NCI-H1105 (cell line): ENCODE measurements at places on chromosomes 5 and 9.

- DNase-seq, result no peak
These were observed 33.3 kb downstream of the ADRB2 start for GRCh38 chr5:148859703-148860102.

DNA sequence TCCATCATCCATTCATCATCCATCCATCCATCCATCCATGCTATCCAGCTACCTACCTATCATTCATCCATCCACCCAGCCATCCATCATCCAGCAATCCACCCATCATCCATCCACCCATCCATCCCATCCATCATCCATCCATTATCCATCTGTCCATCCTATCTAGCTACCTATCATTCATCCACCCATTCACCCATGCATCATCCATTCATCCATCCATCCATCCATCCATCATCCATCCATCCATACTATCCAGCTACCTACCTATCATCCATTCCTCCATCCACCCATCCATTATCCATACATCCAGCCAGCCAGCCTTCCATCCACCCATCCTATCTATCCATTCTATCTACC lies 26.3 kb downstream of the SLC6A3 start:
- no peak for DNase-seq

DNA sequence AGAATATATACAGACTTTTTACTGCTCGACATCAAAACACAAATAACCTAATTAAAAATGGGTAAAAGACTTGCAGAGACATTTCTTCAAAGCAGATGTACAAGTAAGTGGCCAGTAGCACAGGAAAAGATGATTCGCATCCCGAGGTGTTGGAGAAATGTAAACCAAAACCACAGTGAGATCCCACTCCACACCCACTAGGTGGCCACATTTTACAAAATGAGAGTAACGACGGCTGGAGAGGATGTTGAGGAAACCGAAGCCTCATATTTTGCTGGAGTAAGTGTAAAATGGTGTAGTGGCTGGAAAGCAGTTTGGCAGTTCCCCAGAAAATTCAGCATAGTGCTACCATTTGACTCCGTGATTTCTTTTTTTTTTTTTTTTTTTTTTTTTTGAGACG lies 21.3 kb upstream of the GBGT1 start:
- peak; percentile 53 for DNase-seq

DNA sequence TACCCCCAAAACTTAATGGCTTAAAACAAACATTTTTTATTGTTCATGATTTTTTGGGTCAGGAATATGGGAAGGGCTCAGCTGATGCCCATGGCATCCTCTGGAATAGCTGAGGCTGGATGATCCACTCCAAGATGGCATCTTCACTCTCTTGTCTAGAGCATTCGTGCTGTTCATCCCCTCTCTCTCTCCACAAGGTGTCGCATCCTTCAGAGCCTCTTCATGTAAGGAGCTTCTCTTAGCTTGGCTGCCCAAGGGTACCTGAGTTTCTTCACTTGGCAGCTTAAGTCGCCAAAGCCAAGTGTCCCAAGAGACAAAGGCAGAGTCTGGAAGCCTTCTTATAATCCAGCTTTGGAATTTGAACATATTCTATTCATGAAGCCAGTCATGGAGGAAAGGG lies 294.7 kb downstream of the CHSY3 start:
- DNase-seq, result no peak

- DNase-seq, result no peak
These were observed 712.1 kb downstream of the CDH9 start for GRCh38 chr5:26326153-26326759.

DNA sequence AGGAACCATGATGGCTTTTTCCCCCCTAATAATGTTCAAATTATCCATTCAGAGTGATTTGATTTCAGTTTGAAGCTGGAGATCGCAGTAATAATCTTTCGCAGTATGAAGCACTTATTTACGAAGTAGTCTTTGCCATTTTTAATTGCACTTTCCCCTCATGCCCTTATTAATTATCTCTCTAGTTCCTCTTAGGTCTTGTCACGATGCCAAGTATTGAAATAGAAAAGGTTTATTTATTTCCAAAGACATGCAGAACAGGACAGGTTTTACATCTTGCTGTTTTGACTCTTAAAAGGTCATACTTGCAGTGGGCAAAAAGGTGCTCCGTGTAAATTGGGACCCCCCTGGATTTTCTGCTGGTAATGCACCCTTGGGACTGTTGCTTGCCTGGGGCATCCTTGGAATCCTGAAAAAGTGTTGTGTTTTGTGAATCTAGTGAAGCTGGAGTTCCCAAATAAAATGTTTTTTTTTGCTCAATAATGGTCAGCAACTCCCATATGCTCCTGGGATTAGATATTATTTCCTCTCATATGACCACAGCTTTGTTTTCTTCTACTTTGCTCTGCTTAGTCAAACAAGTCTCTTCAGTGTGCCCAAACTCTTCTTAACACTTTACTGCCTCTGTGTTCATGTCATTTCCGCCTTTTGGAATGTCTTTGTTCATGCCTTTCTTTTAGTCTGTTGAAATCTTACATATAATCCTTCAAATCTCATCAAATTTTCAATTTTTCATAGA lies 278.3 kb downstream of the TMEM38B start:
- peak; percentile 72 for DNase-seq
